ENCODE measurements at places on chromosomes 6 and 20.

DNA sequence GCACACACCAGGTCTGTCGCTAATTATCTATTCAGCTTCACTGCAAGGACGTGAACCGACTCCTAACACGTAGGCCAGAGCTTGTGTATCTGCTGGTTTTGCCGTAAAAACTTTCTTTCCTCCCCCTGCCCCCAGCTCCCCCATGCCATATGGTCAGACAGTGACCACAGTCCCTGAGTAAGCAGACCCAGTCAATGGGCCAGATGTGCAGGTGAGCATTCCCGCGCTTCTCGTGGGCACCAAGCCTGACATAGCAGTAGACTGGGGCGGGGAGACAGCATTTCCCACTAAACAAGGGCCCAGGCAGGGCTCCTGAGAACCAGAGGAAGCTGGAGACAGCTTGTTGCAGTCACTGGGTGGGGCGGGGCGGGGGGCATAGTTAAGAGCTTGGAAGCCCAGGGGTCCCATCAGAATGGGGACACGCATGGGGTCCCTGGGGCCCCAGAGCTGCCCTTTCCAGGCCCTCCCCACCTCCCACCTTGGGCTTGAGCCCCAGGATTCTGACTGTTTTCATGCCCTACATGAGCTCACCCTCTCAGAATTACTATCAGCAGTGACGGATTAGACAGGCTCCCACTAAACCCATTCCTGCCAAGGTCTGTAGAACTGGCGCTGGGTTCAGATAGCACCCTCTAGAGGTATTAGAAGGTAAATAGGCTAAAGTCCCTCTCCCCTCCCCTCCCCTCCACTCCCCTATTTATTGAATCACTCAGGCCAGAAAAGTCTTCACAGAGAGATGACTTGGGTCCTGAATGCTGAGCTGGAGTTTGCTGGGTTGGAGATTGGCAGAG, 51.8 kb downstream of the CDH26 start:
- DNase-seq, result no peak

DNA sequence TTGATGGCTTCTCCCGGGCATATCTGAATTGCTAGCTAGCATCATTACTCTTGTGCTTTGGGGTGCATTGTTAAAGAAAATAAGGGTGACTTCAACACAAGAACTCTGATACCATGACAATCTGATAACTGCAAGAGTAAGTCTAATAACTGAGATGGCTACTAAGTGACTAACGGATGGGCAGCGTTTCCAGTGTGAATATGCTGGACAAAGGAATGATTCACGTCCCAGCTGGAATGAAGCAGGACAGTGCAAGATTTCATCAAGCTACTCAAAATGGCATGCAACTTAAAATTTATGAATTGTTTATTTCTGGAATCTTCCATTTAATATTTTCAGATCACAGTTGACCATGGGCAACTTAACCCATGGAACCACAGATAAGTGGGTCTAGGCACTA, 31.7 kb downstream of the MOXD1 start:
- no peak for DNase-seq

GRCh38 chr6:115663681-115664080, 397.0 kb downstream of the FRK start:
- DNase-seq, result no peak

GRCh38 chr6:39518221-39518620, 195.7 kb upstream of the KCNK16 start:
- no peak for DNase-seq

DNA sequence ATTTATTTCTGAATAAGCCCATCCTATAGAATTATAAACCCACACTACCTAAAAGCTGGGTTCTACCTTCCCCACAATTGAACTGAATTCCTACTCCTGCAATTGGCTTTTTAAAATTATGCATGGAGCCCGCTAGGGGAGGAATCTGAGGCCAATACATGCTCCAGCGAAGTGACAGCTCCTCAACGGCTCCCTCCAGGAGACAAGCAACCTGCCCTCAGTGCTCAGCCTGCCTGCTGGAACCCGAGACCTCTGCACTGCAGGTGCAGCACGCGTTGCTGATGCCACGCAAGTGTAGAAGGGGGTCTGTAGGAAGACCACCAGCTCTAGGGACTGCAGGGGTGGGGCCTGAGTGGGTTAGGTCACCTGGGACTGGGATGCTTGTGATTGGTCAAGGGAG, 170.2 kb upstream of the CDYL start:
- no peak for DNase-seq

DNA sequence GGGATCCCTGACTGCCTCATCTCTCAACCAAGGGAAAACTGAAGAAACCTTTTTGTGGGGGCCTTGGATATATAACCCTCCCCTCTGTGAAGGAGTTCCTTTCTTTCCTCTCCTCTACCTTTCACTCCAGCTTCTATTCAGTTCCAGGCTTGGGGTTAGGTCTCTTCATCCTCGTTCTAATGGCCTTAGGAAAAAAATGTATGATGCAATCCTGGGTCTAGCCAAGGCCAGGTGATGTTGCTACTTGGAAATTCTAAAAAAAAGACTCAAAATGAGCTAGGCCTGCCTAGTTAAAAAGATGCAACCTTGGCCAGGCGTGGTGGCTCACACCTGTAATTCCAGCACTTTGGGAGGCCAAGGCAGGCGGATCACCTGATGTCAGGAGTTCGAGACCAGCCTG, 7.6 kb downstream of the ABCC10 start:
- DNase-seq, result no peak

GRCh38 chr20:50919567-50919966, 11.7 kb downstream of the ADNP start:
- no peak for DNase-seq

- DNase-seq, result no peak
These were observed 1.2 kb downstream of the ABHD12 start for GRCh38 chr20:25389401-25389857.

DNA sequence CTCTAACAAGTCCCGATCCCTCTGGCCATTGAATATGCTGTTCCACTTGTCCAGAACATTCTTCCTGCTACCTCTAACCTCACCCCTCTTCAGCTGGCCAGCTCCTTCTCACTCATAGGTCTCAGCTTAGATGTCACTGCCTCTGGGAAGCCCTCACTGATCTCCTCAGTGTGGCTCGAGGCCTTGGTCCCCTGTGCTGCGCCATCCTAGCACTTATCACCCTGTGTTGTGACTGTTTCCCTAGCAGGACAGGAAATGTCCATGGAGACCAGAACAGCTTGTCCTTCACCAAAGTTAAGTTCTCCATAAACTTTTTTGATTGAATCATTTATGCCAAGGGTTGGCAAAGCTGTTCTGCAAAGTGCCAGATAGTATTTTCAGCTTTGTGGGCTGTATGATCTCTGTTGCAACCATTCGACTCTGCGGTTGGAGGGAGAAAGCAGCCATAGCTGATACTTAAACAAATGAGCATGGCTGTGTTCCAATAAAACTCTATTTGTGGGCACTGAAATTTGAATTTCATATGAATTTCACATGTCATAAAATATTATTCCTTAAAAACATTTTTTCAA, 6.5 kb upstream of the BNIP5 start:
- no peak for DNase-seq

GRCh38 chr6:53375847-53376246, 27.1 kb upstream of the ELOVL5 start:
- no peak for DNase-seq

- DNase-seq, result no peak
These were observed 9.1 kb upstream of the RNF182 start for GRCh38 chr6:13915561-13916229.

GRCh38 chr20:57386762-57387161, 4.4 kb upstream of the RBM38 start:
- no peak for DNase-seq

DNA sequence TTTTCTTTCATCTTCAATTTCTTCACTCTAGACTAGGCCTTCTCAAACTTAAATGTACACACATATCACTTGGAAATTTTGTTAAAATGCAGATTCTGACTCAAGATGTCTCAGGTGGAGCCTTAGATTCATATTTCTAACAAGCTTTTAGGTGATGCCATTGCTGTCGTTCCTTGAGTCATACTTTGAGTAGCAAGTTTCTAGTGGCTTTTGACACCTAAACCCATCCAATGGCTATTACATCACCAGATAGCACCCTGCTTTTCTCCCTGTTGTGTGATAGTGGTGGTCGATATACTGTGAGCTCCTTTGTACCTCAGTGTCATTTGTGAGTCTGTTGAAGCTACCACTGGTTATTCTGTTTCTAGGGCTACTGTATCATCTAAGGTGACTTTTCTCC, 34.8 kb upstream of the BAG2 start:
- DNase-seq, result no peak

Measured in stimulated activated CD4-positive, alpha-beta T cell treated with anti-CD3 and anti-CD28 coated beads, Interleukin-15, amount 100 ng/mL, for 1 hour (primary cell).